ENCODE measurements at places on chromosomes 6 and 20. TPM values are rescaled to one million over a fixed set of nuclear protein-coding genes. Genes with fewer than 3 reads are reported as not detected.

GRCh38 chr6:36227379-36228228, 31.1 kb downstream of the BRPF3 start:
- H3K4me3 ChIP-seq = no peak overlapping the region
- no peak for DNase-seq
- no peaks in the 10 kb centered on the region for H3K36me3 ChIP-seq
- H3K27ac ChIP-seq = no peak overlapping the region
- H3K27me3 ChIP-seq = no peaks in the 10 kb centered on the region

DNA sequence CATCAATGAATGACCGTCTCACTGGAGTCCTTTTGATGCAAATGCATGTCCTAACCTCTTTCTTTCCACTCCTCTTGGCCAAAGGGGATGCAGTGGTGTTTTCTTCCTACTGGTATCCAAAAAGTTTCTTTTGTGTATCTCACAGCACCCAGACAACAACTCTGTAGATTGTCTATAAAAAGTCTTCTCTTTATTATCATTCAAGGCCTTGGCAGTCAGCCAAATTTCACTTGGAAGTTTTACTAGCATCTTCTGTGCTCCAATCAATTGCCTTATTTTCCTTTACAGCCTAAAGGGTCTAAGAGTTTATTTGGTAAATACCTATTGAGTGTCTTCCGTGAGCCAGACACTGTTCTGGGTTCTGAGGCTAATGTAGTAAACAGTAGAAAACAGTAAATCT, 150.2 kb upstream of the RNF217 start:
- H3K36me3 ChIP-seq = no peaks in the 10 kb centered on the region
- H3K4me3 ChIP-seq = no peak overlapping the region
- DNase-seq = no peak
- H3K27ac ChIP-seq = no peak overlapping the region
- no peaks in the 10 kb centered on the region for H3K4me1 ChIP-seq

CST1 gene
- not detected for total RNA-seq

MUC21 gene
- total RNA-seq = not detected

TEAD3 gene
- 10.2 TPM for total RNA-seq

TPD52L1 gene
- 24.4 TPM for total RNA-seq

Data from uterus (tissue), 4 donors.